Activated CD4-positive, CD25-positive, alpha-beta regulatory T cell (primary cell): ENCODE measurements at places on chromosomes 2 and 18.

GRCh38 chr18:73777356-73778031 lies 370.1 kb downstream of the FBXO15 start:
- no peak for DNase-seq

DNA sequence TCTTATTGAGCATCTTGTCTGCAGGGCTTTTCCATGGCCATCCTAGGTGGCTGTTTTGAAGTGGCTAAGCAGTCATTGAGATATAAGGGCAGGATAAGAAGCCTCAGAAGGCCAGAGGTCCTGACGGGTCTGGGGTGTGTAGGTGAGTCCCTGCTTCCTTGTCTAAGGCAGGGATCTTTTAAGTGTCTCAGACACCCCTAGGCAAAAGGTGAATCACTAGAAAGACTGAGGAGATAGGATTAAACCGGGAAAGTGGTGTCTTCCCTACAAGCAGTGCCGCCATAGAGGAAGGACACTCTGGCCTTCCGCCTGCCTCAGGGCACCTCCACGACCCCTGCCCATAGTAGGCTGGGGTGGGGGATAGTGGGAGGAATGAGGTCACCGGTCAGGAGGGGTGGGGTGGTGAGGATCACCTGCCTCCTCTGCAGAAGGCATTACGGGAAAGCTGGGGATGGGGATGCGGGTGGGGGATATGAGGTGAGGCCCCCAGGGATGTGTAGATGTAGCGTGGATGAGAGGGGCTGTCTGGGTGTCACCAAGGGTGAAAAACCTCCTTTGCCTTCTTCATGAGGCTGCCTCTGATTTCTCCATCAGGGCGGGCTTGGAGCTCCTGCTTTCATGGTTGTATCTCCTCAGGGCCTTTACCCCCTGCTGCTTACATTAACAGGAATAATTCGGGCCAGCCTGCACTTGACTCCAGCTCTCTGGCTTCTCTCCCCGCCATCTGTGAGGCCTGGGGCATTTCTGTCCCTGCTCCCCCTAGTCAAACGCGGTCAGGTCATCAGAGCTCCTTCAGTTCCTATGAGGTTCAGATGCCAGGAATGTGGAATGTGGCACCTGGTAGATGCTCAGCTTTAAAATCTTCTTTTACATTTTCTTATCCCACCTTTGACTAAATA lies 244.0 kb downstream of the DYSF start:
- no peak for DNase-seq

GRCh38 chr2:217738061-217738460 lies 264.7 kb downstream of the TNS1 start:
- DNase-seq, result no peak

GRCh38 chr2:158644139-158644538 lies 151.0 kb upstream of the DAPL1 start:
- DNase-seq, result no peak

DNA sequence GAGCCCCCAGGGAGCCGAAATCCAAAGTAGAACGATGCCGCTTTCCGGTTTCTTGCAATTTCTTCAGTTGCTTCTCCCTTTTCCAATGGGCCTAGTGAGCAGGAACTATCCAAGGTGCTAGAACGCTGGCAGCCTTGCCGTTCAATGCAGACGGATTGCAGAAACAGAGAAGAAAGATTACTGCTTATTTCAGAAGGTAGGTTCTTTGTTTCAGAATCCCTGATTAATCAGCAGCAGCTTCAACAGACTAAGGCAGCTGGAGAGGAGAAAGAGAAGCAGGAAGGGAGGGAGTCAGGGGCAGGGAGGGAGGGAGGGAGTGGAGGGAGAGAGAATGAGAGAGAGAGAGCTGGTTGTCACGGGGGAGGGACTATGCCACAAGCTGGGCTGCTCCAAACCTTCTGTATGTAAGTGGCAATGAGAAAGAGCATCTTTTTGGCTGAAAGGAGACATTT lies 576 bp downstream of the NYAP2 start:
- no peak for DNase-seq

DNA sequence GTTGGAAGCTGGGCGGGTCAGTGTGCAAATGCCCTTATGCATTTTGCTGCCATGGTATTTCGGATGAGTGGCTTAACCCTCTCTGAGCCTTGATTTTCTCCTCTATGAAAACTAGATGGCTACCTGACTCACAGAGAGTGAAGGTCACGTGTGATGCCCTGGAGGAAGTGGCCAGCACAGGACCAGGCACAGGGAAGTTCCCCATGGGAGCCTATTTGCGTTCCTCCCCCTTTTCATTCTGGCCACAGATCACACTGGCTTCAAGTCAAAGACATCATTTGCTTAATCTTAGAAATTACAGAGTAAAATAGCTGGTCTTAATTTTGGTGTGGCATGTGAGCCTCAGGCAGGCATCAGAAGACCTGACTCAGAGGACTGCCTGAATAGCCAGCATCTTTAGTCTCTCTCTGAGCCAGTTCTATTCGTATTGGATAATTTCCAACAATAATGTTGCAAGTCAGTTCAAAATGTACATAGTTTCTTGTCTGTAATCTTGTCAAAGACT lies 57.6 kb upstream of the CD302 start:
- no peak for DNase-seq

- DNase-seq, result no peak
Observed at GRCh38 chr2:71608034-71608433, 154.7 kb downstream of the DYSF start.

- no peak for DNase-seq
Observed at GRCh38 chr2:6944555-6944954, 27.3 kb downstream of the RNF144A start.

- no peak for DNase-seq
Observed at GRCh38 chr2:171480908-171481307, 41.4 kb upstream of the CYBRD1 start.

GRCh38 chr2:134459706-134460406 lies 206.0 kb downstream of the MGAT5 start:
- DNase-seq, result no peak

GRCh38 chr18:10242936-10243680 lies 211.3 kb upstream of the APCDD1 start:
- DNase-seq, result no peak

DNA sequence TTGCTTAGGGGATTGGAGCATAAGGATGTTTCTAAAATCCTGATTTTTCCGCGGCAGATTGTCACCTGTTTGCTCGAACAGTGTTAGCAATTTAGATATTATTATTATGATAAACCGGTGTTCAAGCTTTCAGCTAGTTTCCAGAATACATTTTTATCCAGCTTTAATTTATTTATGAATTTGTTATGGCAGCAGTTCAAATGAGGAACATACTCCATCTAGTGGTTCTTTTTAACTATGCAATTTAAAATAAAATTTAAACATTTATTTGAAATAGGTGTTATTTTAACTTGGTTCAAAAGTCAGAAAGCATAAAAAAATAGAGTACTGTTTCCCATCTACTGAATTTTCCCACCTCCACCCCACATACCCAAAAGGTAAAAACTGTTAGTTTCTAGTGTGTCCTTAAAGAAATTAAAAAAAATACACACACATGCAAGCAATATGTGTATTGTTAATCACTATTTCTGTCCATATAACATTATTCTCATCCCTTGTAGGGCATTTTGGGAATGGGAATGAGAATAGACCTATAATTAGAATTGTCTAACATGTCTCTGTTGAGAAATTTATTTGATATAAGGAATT lies 23.2 kb downstream of the ACOXL start:
- DNase-seq, result no peak

DNA sequence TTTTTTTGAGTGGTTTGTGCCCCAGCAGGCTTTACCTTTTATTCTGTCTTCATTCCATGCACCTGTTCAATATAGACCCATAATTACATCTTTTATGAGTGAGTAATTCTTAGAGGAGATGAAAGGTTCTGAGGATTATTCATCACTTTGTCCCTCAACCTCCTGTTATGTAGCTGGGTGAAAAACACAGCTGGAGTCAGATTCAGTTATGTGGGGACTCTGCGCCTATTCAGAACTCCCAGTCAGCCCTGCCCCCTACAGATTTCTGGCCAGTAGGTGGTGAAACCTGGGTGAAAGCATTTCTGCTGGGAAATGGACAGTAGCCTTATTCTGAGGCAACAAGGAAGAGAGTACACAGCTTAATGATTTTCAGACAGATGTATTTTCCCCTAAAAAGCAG lies 107.8 kb downstream of the MGAT5 start:
- DNase-seq, result no peak

DNA sequence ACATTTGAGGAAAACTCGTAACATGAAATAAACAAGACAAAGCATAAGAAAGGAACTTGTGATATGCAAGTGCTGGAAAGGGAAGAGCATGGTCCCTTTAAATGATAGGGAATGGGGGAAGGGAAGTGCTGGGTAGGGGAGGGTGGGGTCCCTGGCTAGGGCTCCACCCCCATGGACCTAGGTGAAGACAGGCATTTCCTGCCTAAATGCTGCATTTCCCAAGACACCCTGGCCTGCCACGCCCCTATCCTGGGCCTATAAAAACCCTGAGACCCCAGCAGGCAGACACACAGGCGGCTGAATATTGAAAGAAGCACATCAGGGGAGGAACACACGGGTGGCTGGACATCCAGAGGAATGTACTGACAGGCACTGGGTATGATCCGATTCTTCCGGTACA lies 499.9 kb downstream of the ZEB2 start:
- DNase-seq, result no peak
